ENCODE measurements at places on chromosomes 11 and 22. TPM values are rescaled to one million over a fixed set of nuclear protein-coding genes. Genes with fewer than 3 reads are reported as not detected.
A peak's percentile ranks its signal among the peaks of the same experiment; 100 is the strongest.

DNA sequence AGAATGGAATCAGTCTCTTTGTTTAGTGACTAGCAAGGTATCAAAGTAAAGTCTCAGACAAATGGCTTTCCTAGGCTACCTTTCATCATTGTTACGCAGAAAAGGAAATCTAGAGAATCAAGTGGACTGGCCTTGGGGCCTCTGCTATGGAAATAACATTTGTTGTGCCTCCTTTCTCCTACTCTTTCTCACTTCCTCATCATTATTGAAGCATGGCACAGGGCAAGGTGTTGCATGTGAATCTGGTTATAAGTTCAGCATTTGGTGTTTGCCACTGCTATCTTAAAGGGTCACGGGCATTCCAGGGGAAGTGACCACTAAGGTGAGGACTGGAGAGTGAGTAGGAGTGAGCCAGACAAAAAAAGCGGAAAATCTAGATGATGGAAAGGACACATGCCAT lies 54.9 kb downstream of the GLYATL1 start:
- no peaks in the 10 kb centered on the region for H3K4me1 ChIP-seq
- no peak for DNase-seq
- no peak overlapping the region for H3K27ac ChIP-seq
- H3K4me3 ChIP-seq, result no peak overlapping the region
- no peaks in the 10 kb centered on the region for H3K36me3 ChIP-seq

GRCh38 chr11:133913761-133914160 lies 43.0 kb downstream of the IGSF9B start:
- H3K4me3 ChIP-seq, result no peak overlapping the region
- H3K27ac ChIP-seq, result no peak overlapping the region
- no peaks in the 10 kb centered on the region for H3K4me1 ChIP-seq
- no peak for DNase-seq
- H3K27me3 ChIP-seq, result no peaks in the 10 kb centered on the region

- H3K27me3 ChIP-seq, result no peaks in the 10 kb centered on the region
- peak overlapping the region; percentile 13 for H3K27ac ChIP-seq
- peak; percentile 78 for DNase-seq
- H3K4me3 ChIP-seq, result no peak overlapping the region
- H3K36me3 ChIP-seq, result peaks cover 7% of the 10 kb centered on the region
Observed at GRCh38 chr11:126281245-126281644, 1.6 kb upstream of the TIRAP start.

- no peak overlapping the region for H3K4me3 ChIP-seq
- no peak overlapping the region for H3K27ac ChIP-seq
- DNase-seq, result no peak
- no peaks in the 10 kb centered on the region for H3K36me3 ChIP-seq
- H3K27me3 ChIP-seq, result no peaks in the 10 kb centered on the region
- H3K4me1 ChIP-seq, result no peaks in the 10 kb centered on the region
Observed at GRCh38 chr11:101277036-101277435, 147.4 kb upstream of the PGR start.

DNA sequence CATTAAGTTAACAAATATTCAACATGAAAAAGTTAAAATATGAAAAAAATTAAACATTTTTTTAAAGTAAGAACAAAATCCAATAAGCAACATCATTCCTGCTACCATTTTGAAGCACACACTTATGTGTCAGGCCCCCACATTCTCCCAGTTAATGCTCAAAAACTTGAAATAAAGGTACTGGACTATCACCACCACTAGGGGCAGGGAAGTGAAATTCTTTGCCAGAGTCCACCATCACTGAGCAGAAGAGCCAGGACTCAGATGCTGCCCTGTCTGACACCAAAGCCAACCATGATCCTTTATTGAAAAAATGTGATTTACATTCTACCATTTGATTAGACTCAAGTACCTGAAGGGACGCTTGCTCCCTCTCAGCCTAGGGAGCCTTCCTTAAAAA lies 39.1 kb downstream of the PITPNB start:
- H3K27ac ChIP-seq, result no peak overlapping the region
- no peaks in the 10 kb centered on the region for H3K27me3 ChIP-seq
- H3K4me1 ChIP-seq, result peaks cover 16% of the 10 kb centered on the region
- H3K4me3 ChIP-seq, result no peak overlapping the region
- no peak for DNase-seq

GRCh38 chr22:32103658-32104315 lies 55.3 kb downstream of the C22orf42 start:
- DNase-seq, result no peak
- H3K4me1 ChIP-seq, result no peaks in the 10 kb centered on the region
- H3K36me3 ChIP-seq, result no peaks in the 10 kb centered on the region
- H3K27ac ChIP-seq, result no peak overlapping the region
- H3K27me3 ChIP-seq, result no peaks in the 10 kb centered on the region

GRCh38 chr11:2137202-2138067 lies 1.8 kb downstream of the IGF2 start:
- peaks cover 45% of the 10 kb centered on the region for H3K4me1 ChIP-seq
- peak; percentile 84 for DNase-seq
- H3K27me3 ChIP-seq, result peaks cover 27% of the 10 kb centered on the region

- H3K27ac ChIP-seq, result no peak overlapping the region
- no peak overlapping the region for H3K4me3 ChIP-seq
- no peaks in the 10 kb centered on the region for H3K4me1 ChIP-seq
Observed at GRCh38 chr11:78922859-78923625, 348.4 kb upstream of the NARS2 start.

DNA sequence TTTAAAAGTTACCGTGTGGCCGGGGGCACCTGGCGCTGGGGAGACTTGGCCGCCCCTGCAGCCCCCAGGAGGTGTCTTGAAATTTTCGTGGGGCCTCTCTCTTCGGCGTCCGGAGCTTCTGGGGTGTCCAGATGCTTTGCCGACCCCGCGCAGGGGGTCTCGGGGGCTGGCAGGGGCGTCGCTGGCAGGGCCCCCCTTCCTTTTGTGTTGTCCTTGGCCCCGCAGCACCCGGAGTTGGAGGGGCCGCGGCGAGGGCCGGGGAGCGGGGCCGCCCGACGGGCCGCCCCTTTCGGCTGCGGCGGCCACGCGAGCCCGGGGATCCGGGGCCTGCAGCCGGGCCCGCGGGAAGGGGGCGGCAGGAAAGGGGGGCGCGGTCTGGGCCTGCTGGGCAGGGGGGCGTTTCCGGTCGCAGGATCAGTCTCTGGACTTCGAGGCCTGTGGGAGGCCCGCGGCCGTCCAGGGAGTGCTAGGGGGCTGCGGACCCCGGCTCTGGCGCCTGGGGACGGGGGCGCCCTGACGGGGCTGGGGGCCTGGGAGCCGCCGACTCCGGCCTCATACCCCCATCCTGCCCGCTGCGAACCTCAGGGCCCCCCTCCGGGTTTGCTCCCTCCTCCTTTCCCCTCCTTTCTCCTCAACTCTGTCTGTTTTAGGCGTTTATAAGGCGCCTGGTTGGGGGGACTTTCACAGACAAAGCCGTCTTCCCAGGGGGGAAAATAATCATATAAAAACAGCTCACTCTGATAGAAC lies 869 bp downstream of the ZC3H7B start:
- H3K4me3 ChIP-seq, result peak overlapping the region; percentile 90
- no peaks in the 10 kb centered on the region for H3K36me3 ChIP-seq
- no peak for DNase-seq
- peak overlapping the region; percentile 86 for H3K27ac ChIP-seq
- H3K4me1 ChIP-seq, result peaks cover 21% of the 10 kb centered on the region

GRCh38 chr22:20249797-20250354 lies 18.2 kb downstream of the RTN4R start:
- H3K4me3 ChIP-seq, result no peak overlapping the region
- H3K4me1 ChIP-seq, result no peaks in the 10 kb centered on the region
- H3K36me3 ChIP-seq, result no peaks in the 10 kb centered on the region
- H3K27me3 ChIP-seq, result no peaks in the 10 kb centered on the region

GRCh38 chr11:70644343-70645060 lies 246.2 kb downstream of the CTTN start:
- no peak overlapping the region for H3K27ac ChIP-seq
- no peaks in the 10 kb centered on the region for H3K4me1 ChIP-seq
- H3K27me3 ChIP-seq, result no peaks in the 10 kb centered on the region
- H3K4me3 ChIP-seq, result no peak overlapping the region
- H3K36me3 ChIP-seq, result no peaks in the 10 kb centered on the region
- no peak for DNase-seq

GRCh38 chr11:35945137-35945518 lies 1.3 kb downstream of the LDLRAD3 start:
- H3K27me3 ChIP-seq, result no peaks in the 10 kb centered on the region
- H3K36me3 ChIP-seq, result no peaks in the 10 kb centered on the region
- no peak for DNase-seq
- peak overlapping the region; percentile 65 for H3K27ac ChIP-seq
- peaks cover 7% of the 10 kb centered on the region for H3K4me1 ChIP-seq

DNA sequence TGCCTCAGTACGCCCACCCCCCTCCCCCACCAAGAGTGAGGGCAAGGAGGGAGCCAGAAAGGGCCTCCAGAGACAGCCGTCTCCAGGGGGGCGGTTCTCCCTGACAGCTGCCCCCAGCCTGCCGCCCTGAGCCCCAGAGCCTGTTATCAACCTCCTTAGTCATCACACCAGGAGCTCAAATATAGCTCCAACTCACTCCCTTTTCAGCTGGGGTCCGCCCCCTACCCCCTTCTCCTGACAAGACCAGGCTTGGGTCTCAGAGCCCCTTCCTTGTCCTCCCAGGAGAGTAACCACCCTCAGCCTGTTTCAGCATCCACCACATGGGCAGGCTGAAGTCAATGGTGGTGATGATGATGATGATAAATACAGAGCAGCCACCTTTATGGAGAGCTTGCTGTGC lies 2.5 kb upstream of the INPP5J start:
- H3K4me1 ChIP-seq, result peaks cover 6% of the 10 kb centered on the region
- no peaks in the 10 kb centered on the region for H3K36me3 ChIP-seq

DNA sequence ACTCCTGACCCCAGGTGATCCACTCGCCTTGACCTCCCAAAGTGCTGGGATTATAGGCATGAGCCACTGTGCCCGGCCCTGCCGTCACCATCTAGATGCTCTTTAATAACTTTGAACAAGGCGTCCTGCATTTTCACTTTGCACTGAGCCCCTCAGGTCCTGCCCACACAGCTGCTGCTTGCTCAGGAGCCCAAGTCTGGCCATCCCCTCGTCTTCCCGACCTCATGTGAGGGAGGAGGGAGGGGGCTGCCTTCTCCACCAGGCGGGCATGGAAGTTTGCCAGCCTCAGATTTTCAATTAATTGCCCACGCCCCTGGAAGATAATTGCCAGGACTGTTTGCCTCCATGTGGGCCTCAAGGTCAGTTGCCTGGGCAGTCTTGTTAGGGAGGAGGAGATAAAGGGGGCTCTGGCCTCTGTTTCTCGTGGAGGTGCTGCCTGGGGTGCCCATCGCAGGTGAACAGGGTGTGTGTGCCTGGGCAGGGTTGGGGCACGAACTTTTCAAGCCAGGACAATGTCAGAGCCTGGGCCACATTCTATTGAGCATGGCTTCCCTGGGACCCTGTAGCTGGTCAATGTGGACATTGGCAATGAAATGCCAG lies 27.9 kb upstream of the MYEOV start:
- DNase-seq, result no peak
- H3K4me3 ChIP-seq, result no peak overlapping the region
- no peak overlapping the region for H3K27ac ChIP-seq
- peaks cover 9% of the 10 kb centered on the region for H3K4me1 ChIP-seq

DNA sequence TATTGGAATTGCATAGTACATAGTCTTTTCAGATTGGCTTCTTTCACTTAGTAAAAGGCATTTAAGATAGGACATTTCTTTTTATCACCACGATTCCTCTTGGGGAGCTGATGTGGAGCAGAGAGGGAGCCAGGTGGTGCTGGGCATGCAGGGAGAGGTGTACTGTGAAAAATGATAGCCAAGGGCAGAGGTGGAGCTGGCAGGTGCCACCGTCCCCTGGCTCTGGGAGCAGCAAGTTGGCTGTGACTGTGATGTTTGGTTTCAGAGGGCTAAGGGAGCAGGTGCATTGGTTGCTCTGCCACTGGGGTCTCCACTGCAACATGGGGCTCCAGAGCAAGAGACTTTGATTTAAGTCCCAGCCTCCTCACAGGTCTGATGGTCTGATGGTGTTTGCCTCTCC lies 16.5 kb downstream of the SGSM1 start:
- H3K4me3 ChIP-seq, result no peak overlapping the region
- DNase-seq, result no peak
- peaks cover 13% of the 10 kb centered on the region for H3K4me1 ChIP-seq
- no peak overlapping the region for H3K27ac ChIP-seq

DNA sequence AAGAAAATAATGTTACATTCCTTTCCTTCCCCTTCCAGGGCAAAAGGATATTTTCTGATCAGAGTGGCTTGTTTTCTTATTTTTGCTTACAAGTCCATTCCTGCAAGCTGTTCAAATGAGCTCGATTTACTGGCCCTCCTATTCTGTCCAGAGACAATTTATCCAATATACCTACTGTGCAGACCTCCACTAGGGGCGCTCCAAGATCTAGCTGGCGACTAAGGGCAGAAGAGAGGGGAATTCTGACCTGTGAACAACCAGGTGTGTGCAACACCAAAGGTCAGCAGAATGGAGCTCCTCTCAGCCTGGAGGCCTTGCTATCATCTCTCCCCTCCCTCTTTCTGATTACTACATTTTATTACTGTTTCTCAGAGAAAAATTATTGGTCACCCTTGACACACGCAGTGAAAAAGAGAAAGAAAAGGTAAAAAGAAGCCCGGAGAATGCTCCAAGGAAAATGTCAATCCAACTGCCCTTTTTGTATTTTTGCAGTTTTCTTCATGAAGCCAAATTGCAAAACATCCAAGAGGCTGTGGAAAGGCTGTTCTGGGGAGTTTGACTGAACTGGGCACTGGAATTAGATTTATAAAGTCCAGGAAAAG lies 3.2 kb downstream of the SEZ6L start:
- no peak overlapping the region for H3K27ac ChIP-seq
- peaks cover 24% of the 10 kb centered on the region for H3K27me3 ChIP-seq
- H3K4me1 ChIP-seq, result peaks cover 8% of the 10 kb centered on the region
- no peaks in the 10 kb centered on the region for H3K36me3 ChIP-seq
- no peak for DNase-seq
- no peak overlapping the region for H3K4me3 ChIP-seq

- H3K27me3 ChIP-seq, result no peaks in the 10 kb centered on the region
- no peak overlapping the region for H3K27ac ChIP-seq
- H3K4me3 ChIP-seq, result no peak overlapping the region
- H3K4me1 ChIP-seq, result no peaks in the 10 kb centered on the region
- H3K36me3 ChIP-seq, result no peaks in the 10 kb centered on the region
Observed at GRCh38 chr22:44410451-44410991, 87.5 kb downstream of the RTL6 start.

The CCDC90B gene
- 21.7 TPM for total RNA-seq

The GPR83 gene
- under 0.01 TPM for total RNA-seq

The RTN4R gene
- 10.0 TPM for total RNA-seq

The YAP1 gene
- 201 TPM for total RNA-seq

The GSTT2 gene
- 0.29 TPM for total RNA-seq

The PRG3 gene
- total RNA-seq, result not detected

The SCGB1A1 gene
- total RNA-seq, result 2,572 TPM
